NCI-H146 (cell line): ENCODE measurements at places on chromosomes 3 and 15.

DNA sequence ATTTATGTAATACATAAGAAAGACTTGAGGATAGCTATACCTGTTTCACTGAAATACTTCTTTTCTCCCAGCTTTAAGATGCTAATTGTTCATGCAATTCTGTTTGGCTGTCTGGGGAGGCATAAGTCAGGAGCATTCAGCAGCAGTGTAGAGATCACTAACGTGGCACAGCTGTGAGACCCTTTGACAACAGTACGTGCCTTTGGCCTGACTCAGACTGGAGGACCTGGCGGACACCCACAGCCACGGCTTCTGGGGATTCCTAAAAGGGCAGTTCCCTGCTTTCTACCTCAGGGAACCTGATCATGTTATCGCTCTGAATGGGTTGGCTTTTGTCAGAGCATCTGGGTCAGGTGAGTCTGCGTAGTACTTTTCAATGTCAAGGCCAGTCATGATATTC lies 295.0 kb upstream of the ICE2 start:
- no peak for DNase-seq

- no peak for DNase-seq
Observed at GRCh38 chr15:59299929-59300617, 72.6 kb downstream of the MYO1E start.

- DNase-seq, result no peak
Observed at GRCh38 chr15:73682600-73683090, 1.5 kb upstream of the CD276 start.

DNA sequence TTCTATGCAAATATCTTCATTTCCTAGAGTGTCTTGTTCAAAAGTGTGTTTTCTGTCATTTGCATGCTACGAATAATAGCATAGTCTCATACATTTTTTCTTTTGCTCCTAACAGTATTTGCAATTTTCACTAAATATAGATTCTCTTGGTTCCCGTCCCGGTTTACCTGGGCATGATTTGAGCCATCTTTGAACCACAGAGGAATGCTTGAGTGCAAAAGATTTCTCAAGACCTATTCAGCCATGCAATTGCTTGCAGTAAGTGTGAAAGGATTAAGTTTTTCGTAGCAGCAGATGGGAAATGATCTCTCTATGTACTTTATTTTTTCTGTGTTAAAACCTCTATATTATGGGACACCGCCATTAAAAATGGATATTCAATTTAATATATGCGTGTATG lies 733.0 kb downstream of the ZPLD1 start:
- DNase-seq, result no peak

DNA sequence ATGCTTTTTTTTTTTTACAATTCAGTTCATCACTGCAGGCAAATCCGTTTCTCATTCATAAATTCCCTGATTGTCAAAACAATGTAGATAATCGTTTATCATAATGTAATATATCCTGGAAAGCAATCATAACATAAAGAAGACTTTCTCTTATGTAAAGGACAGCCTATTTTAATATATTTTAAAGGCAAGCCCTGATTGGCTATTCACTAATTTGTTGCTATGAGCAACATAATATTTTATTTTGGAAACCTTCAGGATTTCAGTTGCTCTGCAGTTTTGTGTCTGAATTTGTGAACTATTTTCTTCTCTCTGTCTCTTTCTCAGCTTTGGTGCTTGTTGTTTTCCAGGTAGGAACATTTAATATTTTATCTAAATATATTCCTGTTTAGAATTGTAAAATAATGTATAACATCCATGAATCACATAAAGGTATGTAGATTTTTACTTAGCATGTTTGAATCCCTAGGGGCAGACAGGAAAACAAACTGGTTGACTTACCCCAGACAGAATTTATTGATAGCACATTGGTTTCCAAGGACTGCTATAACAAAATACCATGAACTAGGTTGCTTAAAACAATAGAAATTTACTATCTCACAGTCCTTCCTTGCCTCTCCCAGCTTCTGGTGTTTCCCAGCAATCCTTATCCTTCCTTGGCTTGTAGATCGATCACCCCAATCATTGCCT lies 253.5 kb downstream of the CDIN1 start:
- DNase-seq, result no peak

DNA sequence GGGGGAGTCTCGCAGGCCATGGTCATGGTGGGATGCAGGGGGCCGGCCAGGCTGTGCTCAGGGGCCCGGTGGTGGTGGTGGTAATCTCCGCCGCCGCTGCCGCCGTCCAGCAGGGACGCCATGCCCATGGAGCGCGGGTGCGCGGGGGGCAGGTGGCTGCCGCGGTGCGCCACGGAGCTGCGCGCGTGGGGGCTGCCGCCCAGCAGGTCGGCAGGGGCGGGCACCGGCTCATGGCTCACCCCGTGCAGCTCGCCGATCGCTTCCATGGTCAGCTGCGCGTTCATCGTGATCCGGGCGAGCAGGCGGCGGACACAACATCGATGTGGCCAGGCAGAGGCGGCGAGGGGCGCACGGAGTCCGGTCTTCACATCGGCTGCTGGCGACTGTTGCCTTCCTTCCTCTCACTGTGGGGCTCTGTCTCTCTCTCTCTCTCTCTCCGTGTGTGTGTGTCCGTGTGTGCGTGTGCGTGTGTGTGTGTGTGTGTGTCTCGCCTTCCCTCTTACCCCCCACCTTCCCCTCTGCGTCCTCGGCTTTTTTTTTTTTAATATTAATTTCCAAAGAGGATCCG lies 451 bp downstream of the ONECUT1 start:
- DNase-seq, result peak; percentile 48

- no peak for DNase-seq
Observed at GRCh38 chr3:35562141-35562540, 77.2 kb upstream of the ARPP21 start.

DNA sequence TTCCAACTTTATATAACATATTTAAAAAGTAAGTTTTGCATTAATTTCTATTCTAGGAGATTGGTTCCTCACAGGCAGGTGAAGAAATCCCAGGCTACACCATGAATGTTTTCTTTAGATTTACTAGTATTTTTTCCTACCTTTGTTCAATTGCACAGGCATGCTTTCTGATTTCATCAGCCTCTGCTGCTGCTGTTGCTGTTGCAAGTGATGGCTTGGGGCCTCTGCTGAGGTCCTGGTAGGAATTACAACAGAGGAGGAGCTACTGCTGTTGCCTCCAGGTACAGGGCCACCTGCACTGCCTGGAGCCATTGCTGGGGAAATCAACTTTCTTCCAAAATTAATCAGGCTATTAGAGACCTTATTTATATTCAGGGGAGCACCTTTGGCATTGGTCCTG lies 353.3 kb downstream of the PLCL2 start:
- DNase-seq, result no peak

DNA sequence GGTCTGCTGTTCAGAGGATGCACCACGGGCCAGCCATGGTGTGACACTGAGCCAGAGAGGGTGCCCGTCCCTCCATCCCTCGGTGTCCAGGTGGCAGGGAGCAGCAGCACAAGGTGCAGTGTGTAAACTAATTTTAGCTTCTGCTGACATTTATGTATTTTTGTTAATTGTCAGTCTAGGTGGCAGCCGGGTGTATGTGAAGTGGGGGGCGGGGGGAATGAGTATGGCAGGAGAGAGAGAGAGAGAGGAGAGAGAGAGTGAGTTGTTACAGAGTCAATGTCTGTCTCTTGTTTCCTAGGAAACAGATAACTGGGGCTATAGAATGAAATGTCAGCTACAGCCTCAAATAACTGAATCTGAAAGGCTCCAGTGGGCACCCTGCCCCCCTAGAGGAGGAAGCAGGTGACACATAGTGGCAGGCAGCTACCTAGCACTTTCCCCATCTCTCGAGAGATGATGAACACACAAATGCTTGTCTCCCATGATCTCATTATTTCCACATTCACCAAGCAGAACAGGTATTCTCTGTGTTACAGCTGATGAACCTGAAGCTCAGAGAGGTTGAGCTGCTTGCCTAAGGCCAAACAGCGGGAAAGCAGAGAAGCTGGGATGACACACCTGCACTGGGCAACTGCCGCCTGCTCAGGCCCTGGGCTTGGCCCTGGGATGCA lies 24.7 kb downstream of the RASGRF1 start:
- peak; percentile 51 for DNase-seq

DNA sequence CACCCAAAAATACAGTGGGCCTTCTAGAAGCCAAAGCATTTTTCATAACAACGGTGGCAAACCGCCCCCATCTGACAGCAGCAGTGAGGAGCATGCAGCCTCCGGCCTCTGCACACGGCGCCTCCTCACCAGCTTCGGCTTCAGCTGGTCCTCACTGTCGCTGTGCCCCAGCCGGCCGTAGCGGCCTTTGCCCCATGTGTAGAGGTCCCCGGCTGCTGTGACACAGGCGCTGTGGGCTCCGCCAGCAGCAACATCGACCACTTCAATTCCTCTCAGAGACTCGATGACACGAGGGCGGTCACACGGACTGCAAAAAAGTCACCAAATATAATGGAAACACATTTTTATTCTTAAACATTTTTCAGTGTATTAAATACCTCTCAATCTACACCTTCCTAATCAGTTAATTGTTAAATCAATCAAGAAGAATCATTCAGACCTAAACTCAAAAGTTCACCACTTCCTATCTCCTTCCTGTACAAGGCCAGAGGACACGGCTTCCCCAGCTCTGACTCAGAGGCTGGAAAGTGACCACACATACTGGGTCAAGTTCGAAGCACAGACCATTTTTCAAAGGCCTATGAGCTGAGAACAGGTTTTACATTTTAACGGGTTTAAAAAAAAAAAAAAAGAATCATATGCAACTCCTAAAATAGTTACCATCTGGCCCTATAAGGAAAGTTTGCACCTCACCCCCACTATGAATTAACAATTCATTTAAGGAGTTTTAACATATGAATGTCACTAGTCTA lies 33.6 kb upstream of the OCA2 start:
- no peak for DNase-seq

- DNase-seq, result peak; percentile 97
Observed at GRCh38 chr3:172749230-172749965, 1.1 kb upstream of the ECT2 start.

GRCh38 chr15:57424628-57425405 lies 48.5 kb downstream of the CGNL1 start:
- no peak for DNase-seq

GRCh38 chr3:178193846-178194245 lies 342.4 kb upstream of the KCNMB2 start:
- no peak for DNase-seq

DNA sequence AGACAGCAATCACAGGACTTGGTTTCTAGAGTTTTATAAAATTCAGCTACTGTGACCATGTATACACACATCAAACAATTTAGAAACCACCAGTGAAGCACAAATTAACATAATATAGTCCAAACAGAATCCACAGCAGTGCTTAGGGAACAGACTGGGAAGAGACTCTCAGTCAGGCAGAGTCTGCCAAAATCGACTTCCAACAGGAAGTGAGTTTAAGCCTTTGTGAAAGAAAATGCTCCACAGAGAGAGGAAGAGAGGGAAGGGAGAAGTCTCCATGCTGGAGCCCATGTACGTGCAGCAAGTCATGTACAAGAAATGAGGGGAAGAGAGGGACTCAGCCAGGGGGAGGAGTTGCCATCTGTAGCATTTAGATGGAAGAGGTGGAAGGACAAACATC lies 172.6 kb downstream of the IL5RA start:
- no peak for DNase-seq

- no peak for DNase-seq
Observed at GRCh38 chr3:31356941-31357340, 175.8 kb upstream of the STT3B start.

GRCh38 chr3:149646181-149646766 lies 11.6 kb downstream of the WWTR1 start:
- DNase-seq, result no peak

DNA sequence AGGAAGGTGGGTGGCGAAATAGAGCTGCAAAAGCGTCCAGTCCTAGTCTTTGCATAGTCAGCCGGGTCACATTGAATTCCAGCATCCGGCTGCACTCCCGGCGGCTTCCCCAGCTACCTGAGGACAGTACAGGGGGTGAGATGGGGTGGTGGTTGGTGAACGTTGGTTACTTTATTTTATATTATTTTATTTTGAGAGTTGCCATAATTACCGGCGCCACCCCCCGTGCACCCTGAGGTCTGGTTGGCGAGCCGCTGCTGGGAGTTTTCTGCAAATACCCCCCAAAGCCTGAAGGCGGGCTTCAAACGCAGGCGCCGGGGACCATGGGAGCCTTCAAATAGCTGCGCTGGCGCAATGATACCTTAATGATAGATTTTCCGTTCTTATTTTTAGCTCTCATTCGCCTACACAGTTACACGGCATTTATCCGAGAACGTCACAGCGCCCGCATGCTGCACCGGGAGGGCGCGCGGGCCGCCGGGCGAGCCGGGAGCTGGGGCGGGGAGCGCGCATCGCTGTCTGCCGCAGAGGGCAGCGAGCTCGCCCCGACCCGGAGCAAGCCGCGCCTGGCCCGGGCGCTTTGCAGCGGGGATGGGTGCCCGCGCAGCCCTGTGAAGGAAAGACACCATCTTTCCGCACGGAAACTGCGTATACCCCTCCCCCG lies 756 bp upstream of the RASGRF1 start:
- peak; percentile 18 for DNase-seq

GRCh38 chr3:112456147-112456546 lies 43.1 kb downstream of the BTLA start:
- DNase-seq, result no peak

- no peak for DNase-seq
Observed at GRCh38 chr3:52324676-52325075, 8.6 kb downstream of the DNAH1 start.

GRCh38 chr15:100863075-100863795 lies 16.4 kb upstream of the ALDH1A3 start:
- no peak for DNase-seq

GRCh38 chr15:25186906-25187645 lies 232.3 kb downstream of the SNRPN start:
- DNase-seq, result no peak

DNA sequence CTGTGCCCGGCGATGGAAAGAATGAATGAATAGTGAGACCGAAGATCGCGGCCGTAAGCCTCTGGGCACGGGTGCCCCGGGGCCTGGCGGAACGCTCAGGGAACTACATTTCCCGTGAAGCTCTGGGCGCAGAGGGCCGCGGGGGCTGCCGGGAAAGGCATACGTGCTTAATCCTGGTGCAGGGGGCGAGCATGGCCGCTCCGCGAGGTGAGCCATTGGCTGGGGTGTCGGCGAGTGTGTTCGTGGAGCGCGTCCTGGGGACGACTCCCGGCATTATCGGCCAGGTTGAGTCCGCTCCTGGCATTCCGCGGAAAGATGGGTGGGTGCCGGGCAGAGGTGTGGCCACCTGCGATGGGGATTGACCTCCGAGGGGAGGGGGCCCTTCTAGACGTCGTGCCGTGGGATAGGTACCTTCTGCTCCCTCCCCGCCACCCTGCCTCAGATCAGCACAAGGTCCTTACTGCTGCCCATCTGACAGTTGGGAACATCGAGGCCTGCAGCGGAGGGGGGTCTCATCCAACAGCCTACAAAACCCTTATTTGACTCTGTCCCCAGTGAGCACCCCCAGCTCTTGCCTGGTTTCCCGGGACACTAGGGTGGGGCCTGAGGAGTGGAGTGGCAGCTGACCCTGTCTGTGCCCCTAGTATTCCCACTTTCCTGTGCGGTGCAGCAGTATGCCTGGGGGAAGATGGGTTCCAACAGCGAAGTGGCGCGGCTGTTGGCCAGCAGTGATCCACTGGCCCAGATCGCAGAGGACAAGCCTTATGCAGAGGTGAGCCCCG lies at the start of gene MPI:
TSS of gene MPI (plus strand) at position 160 of the 782 bp plus-strand sequence. CDS start at position 192, 32 bp downstream.
- DNase-seq, result peak; percentile 76
